ENCODE measurements at places on chromosomes 12 and 14. TPM values are rescaled to one million over a fixed set of nuclear protein-coding genes. Genes with fewer than 3 reads are reported as not detected.

DNA sequence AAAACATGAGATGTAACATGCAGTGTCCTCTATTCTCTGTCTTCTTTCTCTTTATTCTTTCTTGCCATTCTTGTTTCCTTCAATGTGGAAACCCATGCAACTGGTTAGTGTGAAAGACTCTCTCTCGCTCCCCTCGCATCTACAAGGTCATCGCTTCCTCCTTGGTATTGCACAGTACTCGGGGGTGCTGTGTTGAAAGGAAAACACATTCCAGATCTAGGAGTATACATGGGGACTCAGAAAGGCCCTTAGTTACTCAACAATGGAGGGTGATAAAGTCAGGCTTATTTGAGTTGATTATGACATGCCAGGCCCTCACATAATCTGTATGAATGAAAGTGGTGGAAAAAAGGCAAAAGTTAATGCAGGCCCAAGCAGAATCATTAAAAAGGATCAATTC lies 75.5 kb upstream of the OVCH1 start:
- DNase-seq, result no peak

The ADGRD1 gene
- not detected for total RNA-seq

The NPAS3 gene
- total RNA-seq, result not detected

GRCh38 chr14:63972323-63972932 lies 119.6 kb downstream of the SYNE2 start:
- DNase-seq, result no peak

The C1R gene
- total RNA-seq, result 16.3 TPM

Data from mammary epithelial cell (primary cell).